ENCODE measurements at places on chromosomes 7 and 10.

GRCh38 chr7:98955992-98956391 is 77.7 kb downstream of the TRRAP start:
- no peak for DNase-seq

DNA sequence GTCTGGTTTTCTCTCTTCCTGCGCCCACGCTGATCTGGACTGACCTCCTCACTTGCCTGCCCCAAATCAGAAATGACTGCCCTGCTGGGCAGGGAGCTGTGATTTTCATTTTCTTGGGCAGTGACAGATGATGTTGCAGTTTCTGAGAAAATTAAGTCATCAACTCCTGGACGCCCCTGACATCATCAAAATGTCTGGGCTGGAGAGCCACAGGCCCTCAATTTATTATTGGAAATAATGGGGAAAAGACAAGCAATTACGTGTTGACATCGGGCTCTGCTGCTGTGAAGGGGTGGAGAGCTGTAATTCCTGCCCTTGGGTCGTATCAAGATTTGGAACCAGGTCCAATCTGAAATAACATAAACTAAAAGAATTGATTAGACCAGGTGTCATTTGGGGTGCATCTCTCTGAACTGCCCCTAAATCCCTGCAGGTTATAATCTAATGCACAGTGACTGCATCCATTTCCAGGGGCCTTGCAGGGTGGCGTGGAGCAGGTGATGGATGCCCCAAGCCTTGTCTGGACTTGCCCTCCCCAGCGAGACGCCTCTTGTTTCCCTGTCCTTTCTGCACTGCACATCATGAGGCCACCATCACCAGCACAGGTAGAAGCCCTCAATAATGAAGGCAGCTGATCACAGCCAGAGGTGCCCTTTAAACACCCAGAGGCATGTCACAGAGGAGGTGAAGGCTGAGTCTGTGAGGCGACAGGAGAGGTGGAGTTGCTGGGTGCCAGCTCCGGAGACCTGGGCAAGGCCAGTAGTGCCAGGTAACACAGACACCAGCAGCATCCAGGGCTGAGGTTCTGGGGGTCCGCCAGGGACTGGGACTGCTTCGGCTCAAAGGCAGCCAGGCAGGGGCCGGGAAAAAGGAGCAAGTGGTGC is 98.7 kb downstream of the HTR5A start:
- no peak for DNase-seq

DNA sequence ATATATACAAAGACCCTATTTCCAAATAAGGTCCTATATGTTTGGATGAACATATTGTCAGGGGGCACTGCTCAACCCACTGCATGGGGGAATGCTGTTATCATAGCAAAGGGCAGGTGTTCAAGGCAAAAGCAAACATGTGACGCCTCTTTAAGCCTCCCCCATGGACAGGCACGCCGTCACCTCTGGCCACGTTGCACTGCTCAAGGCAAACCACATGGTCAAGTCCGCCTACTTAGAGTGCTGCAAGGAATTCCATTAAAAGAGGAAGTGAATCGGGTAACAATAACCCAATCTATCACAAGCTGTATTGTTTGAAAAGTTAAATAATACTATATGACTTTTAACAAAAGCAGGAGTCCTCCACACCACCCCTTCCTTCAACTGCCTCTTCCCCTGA is 8.8 kb upstream of the CALD1 start:
- DNase-seq = no peak

- DNase-seq = no peak
Observed at GRCh38 chr7:69365651-69366192, 232.6 kb upstream of the AUTS2 start.

- DNase-seq = no peak
Observed at GRCh38 chr7:925601-926000, 28.9 kb downstream of the ADAP1 start.

DNA sequence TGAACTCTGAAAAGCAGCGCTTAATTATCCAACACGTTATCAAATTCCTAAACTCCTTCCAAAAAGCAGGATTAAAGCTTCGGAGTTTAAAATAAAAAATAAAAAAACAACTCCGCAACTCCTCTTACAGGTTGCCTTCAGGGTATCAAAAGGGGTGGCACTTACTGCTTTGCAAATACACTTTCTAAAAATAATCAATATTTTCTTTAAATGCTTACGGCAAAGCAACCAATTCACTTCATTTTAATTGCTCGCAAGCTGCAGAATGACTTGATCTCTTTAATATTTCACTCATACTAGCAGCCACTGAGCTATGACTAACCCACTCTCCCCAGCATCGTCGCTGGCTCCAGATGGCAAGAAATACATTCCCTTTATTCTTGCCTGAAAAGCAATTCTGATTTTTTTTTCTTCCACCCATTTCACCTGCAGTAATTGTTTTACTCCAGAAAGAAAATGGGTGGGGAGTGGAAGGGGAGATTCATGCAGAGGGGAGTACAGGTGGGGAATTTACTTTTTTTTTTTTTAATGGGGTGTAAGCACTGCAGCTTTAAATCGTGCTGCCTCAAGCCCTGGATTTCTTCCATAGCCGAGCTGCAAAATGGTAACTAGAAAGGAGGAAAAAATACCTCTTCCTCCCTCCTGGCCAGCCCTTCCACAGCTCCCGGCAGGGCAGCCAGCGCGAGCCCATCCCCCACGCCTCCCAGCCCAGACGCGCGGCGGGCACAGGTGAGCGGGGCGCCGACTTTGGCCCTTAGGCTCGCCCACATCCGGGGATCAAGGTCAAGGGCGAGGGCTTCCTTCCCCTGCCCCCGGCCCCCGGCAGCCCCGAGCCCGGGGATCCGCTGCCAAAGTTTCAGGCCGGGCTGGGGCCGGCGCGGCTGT is 54.2 kb upstream of the FHIP2A start:
- DNase-seq = peak; percentile 35

GRCh38 chr7:24825931-24826661 is 68.8 kb upstream of the GSDME start:
- DNase-seq = peak; percentile 73

- no peak for DNase-seq
Observed at GRCh38 chr10:111578076-111578475, 501.2 kb downstream of the ADRA2A start.

- DNase-seq = no peak
Observed at GRCh38 chr7:106814887-106815286, 50.2 kb upstream of the PIK3CG start.

- no peak for DNase-seq
Observed at GRCh38 chr10:83225781-83226180, 913.5 kb upstream of the GHITM start.
